Muscle of leg (tissue), 16 donors: ENCODE measurements at places on chromosomes 16 and 17. TPM values are rescaled to one million over a fixed set of nuclear protein-coding genes. Genes with fewer than 3 reads are reported as not detected.

GRCh38 chr17:50605429-50605828 lies 29.3 kb upstream of the ABCC3 start:
- DNase-seq: peak; percentile 45
- no peak overlapping the region for H3K27ac ChIP-seq
- peaks cover 10% of the 10 kb centered on the region for H3K27me3 ChIP-seq
- no peak overlapping the region for H3K4me3 ChIP-seq
- peaks cover 63% of the 10 kb centered on the region for H3K4me1 ChIP-seq

DNA sequence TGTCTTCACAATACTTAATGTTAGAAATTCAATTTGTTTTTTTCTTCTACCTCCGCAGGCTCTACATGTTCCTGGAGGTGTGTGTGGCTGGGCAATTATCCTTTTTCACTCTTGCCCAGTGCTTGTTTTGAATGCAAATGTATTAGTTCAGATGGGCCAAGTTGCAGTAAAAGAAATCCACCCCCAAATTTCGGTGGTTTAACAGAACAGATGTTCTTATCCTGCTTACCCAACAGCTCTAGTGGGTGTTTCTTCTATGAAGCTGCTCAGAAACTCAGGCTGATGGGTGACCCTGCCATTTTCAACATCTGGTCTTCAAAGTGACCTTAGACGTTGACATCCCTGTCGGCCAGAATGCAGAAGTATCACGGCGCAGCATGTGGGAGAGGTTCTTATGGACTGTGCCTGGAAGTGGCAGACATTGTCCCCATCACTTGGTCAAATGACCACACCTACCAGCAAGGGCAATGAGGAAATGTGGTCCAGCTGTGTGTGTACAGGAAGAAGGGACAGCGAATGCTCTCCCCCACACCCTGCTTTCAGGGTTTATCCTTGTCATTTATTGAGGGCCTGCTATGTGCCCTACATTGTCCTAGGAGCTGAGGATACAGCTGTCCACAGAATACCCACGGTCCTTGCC lies 157.3 kb downstream of the CDH13 start:
- no peaks in the 10 kb centered on the region for H3K36me3 ChIP-seq
- peaks cover 36% of the 10 kb centered on the region for H3K4me1 ChIP-seq
- no peak overlapping the region for H3K4me3 ChIP-seq
- H3K27ac ChIP-seq: no peak overlapping the region
- no peak for DNase-seq
- no peaks in the 10 kb centered on the region for H3K27me3 ChIP-seq

Gene TP53I13
- 33.1 TPM for total RNA-seq

Gene FBXO39
- total RNA-seq: 0.18 TPM

Gene TXNDC11
- total RNA-seq: 21.0 TPM

DNA sequence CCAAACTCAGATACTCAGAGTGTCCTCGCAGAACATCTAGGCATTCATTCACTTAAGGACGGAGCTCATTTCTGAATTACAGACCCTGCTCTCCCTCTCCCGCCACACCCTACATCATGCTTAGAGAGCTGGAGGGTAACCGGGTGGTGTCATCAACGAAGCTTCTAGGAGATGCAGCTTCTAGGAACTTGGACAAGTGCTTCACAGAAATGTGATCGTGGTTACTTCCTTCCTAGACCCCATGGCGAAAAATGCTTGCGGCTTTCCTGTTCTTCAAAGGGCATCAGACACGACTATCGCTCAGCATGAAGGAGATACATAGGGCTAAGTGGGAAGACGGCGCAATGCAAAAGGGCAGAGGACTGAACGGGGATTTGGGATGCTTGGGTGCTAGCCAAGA lies 126.8 kb downstream of the ZFHX3 start:
- no peak overlapping the region for H3K4me3 ChIP-seq
- H3K4me1 ChIP-seq: peaks cover 10% of the 10 kb centered on the region
- no peak for DNase-seq
- H3K36me3 ChIP-seq: no peaks in the 10 kb centered on the region
- no peak overlapping the region for H3K27ac ChIP-seq
- no peaks in the 10 kb centered on the region for H3K27me3 ChIP-seq
